ENCODE measurements at places on chromosomes 6 and 20.

DNA sequence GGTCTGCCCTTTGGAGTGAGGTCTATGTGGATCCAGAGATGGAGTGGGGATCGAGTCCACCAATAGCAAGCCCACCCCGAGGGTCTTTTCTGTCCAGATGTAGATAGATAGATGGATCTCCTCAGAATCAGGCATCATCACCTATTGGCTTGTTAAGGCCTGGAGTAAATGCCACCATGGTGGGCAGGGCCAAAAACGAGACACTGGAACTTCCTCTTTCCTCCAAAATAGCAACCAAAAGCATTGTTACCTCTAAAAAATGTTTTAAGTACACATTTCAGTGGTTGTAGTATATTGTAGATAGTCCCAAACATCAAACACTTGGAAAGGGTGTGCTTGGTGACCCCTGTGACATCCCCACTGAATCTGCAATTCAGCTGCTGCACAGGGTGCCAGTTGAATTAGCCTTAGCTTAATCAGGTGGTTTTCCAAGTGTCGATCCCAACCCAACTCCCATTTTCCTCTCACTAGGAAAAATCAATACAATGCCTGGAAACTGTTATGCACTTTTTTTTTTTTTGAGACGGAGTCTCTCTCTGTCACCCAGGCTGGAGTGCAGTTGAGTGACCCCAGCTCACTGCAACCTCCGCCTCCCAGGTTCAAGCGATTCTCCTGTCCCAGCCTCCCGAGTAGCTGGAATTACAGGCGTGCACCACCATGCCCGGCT, 35.0 kb upstream of the NELFCD start:
- no peak for DNase-seq

- DNase-seq: peak; percentile 31
Measured at GRCh38 chr6:75065523-75065922, 140.3 kb downstream of the COL12A1 start.

DNA sequence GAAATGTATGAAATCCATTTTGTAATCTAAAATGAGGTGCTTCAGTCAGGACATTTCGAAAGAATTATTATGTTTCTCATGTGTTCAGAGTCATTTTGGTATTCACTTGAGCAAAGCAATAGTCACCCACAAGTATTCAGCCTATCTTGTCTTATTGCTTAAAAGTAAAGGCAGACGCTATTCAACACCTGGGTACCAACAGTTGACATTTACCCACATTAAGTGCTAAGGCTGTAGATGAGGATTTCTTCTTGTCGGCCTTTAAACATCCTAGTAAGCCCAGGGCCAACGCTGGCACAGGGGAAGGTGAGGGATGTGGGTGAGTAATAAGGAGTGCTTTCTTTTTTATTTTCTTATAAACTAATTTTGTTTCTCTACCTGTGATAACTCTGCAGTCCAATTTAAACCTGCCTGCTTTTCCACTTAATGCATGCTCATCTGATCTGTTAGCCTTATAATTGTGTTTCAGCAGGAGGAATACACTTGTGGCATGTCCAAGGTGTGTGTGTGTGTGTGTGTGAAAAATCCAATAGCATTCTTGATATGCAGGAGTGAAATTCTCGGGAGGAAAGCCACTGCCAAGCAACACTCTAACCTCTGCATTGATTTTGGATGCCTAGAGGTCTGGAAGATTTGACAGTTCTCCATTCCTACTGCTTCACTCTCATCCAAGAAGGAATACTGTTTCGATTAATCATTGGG, 252.0 kb downstream of the SOX4 start:
- no peak for DNase-seq

DNA sequence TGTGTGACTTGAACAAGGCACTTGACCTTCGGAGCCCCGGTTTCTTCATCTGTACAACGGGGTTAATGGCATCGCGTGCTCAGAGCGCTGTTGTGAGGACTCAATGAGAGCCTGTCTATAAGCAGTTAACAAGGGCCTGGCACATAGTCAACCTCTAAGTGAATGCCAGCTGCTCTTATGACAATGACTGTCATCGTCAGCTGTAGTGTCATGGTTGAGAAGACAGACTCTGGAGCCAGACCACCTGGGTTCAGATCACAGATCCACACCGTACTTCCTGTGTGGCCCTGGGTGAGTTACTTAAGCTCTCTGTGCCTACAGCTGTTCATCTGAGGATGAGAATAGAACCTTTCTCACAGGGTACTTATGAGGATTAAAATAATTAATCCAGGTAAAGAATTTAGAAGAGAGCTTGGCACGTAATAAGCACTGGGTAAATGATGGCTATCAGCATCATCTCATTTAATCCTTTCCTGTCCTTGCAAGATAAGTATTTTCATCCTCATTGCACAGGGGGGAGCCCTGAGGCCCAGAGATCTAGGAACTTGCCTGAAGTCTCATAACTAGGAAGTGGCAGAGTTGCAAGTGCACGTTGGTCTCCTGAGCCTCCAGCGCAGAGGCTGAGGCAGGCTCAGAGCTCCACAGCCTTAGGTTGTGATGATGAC, 105.3 kb downstream of the EYA2 start:
- DNase-seq: no peak

- no peak for DNase-seq
Measured at GRCh38 chr6:30830438-30830837, 53.9 kb upstream of the DDR1 start.

DNA sequence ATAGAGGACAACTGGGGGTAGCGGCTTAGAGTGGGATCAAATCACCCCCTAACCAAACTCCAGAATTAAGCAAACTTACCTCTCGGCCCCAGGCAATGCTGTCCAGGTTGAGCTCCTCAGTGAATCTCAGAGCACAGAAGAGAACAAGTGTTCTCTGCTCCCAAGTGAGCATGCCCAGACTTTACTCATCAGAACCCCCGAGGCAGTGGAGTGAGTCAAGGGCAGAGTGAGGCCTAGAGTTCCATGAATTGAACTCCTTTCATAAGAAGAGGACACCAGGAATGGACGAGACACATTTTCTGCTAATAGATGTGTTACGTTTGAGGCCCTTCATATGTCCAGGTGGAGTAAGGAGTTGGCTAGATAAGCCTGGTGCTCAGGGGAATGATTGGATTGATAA, 134.0 kb upstream of the DTNBP1 start:
- no peak for DNase-seq

DNA sequence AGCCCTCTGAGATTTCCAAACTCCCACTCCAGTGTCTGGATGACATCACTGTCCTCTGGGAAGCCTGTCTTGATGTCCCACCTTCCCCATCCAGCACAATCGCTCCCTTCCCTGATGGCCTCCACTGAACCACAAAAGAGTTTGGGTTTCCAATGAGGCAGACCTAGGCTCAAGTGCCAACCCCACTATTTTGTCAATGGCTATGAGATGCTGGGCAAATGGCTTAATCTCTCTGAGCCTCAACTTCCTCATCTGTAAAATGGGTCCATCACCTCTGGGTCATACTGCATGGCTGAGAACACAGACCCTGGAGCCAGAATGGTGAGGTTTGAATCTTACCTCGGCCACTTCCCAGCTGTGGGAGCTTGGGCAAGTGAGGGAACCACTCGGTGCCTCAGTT, 11.7 kb downstream of the SLC13A3 start:
- no peak for DNase-seq

- DNase-seq: peak; percentile 55
Measured at GRCh38 chr20:63005862-63006539, 763 bp downstream of the BHLHE23 start.

DNA sequence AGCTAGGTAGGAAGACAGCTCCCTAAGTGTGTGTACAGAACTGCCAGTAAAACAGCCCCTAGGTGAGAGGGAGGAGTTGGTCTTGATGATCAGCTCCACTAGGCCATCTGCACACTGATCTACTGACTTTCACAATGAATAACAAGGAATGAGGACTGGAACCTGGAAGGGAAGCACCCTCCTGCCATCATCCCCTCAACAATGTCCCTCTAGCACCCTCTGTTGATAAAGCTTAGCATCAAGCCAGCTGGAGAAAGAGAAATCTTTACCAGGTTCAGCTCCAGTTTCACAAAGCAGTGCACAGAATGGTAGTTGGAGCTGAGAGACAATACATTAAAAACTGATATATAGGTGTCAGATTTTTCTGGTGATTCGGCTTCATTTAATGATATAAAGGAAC, 57.2 kb upstream of the IRAK1BP1 start:
- DNase-seq: peak; percentile 52
